ENCODE measurements at places on chromosomes 16 and 17.

DNA sequence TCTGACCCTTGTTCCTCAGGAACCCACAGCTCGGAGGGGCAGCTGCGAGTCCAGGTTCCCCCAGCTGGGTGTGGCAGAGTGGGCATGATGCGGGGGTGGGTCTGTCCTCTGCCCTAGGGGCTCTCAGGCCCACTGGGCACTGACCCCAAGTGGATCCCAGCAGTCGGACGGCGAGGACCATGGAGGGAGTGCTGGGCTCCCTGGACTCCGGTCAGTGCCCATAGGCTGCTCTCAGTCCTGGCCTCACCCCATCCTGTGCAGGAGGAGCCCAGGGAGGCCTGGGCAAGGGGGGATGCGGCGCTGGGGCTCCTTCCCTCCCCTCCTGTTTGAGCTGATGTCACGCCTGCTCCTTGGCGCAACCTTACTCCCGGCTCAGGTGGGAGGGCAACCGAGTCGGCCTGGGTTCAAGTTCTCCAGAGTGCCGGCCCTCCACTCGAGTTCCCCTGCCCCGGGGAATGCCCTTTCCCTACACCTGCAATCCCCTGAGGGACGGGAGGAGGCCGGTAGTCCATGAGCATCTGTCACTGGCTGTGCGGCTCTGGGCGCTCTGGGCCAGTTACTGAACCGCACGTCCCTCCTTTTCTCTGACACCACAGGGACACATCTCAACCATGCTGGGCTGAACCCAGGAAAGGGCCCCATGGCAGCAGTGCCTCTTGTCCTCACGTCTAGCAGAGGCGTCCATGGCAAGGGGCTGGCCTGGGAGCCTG lies 52.6 kb upstream of the ACSF3 start:
- DNase-seq: no peak

- DNase-seq: peak; percentile 21
Observed at GRCh38 chr16:48687421-48688038, 77.5 kb upstream of the N4BP1 start.

DNA sequence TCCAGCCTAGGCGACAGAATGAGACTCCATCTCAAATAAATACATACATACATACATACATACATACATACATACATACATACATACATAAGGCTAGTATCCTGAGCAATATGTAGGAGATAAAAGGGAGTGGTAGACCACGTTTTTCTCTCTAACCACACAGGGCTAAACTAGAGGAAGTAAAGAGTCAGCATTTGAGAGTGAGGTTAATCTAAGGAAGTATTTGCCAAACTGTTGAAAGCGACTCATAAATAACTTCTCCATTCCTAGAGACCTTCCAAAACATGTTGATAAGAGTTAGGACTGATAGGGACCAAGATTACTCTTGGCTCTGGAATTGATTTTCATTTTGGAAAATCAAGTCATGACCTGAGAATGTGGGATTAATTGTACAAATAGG lies 68.9 kb downstream of the NEUROD2 start:
- DNase-seq: no peak

GRCh38 chr17:44439168-44439567 lies 49.7 kb upstream of the ITGA2B start:
- DNase-seq: no peak

DNA sequence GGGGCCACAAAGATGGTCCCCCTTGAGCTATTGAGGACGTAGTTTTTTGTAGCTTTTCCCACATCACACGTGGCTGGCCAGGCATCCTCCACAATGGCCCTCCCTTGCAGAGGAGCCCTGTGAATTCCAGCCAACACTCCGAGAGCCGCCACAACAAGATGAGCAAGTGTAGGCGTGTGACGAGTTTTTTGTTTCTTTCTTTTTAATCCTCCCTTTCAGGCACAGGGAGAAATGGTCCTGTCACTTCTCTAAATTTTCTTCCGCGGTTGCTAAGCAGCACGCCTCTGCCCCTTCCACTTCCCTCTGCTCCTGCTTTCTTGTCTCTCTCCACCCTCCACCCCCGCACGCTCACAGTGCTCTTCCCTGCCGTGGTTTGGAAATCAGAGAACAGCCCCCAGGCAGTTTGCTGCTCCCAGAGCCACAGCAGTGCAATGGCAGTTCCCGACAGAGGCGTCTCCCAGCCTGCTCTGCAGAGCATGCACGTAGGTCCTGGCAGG lies 68.0 kb upstream of the MRTFB start:
- no peak for DNase-seq

GRCh38 chr17:2468270-2468669 lies 43.4 kb downstream of the METTL16 start:
- no peak for DNase-seq

DNA sequence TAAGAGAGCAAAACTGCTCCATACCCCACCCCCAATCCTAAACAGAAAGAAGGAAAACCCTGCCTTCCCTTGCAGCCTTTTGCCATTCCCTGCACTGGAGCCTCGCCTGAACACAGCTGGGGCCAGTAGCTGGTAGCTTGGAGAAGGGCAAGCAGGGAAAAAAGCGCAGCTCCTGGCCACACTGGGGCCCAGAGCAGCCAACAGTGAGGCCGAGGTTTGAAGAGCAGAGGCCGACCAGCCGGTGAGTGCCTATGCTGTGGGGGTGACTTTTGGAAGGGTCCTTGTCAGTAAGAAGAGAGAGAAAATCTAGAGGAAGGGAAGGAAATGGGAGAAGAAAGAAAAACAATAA lies 3.2 kb upstream of the HOXB9 start:
- no peak for DNase-seq

DNA sequence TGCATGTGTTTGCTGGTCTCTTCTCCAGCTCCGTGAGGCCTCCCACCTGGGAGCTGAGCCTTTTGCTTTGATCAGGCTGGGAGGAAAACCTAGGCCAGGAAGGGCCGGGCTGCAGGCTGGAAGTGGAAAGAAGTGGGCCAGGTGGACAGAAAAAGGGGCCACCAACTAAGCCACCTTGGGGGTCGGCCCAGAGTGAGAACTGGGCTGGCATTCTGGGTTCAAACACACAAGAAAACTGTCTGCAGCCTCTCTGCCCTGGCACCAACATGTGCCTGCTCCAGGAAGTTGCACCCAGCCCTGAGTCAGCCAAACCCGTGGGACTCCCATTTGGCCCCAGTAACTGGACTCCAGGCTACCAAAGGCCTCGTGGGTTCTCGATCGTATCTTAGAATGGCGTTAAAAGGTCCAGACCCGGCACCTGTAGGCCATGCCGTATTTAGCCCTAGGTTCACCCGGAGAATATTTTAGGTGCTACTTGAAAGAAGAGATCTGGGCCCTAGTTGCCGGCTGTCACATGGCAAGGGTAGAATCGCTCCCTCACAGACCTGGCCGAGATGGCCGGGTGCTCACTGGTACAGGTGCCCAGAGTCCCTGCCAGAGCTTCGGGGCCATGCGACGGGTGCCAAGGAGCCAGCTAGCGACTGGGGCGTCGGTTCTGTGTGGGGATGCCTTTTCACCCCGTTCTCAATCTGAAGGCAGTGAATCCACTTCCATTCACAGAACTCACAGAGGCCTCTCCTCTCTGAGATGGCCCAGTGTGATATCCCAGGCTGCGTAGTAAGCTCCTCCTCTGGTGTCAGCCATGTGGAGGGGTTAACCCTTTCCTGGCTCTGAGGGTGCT lies 236.6 kb downstream of the MRTFB start:
- DNase-seq: no peak

DNA sequence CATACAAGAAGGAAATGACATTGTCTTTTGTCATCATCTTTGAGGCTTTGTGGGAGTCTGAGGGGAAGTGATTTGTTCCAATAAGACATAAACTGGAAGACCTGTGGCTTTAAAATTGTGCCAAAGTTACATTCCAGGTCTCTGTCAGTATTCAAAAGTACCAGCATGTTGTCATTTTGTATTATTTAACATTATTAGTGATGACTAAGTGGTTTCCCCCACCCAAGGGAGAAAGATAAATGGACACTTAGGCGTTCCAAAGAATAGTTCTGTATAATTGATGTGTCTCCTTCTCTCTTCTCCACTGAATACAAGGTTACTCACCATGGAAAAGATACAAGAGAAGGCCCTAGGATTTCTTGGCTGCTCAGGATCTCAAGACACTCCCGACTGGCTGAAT lies 3.8 kb downstream of the CFAP97D1 start:
- no peak for DNase-seq

DNA sequence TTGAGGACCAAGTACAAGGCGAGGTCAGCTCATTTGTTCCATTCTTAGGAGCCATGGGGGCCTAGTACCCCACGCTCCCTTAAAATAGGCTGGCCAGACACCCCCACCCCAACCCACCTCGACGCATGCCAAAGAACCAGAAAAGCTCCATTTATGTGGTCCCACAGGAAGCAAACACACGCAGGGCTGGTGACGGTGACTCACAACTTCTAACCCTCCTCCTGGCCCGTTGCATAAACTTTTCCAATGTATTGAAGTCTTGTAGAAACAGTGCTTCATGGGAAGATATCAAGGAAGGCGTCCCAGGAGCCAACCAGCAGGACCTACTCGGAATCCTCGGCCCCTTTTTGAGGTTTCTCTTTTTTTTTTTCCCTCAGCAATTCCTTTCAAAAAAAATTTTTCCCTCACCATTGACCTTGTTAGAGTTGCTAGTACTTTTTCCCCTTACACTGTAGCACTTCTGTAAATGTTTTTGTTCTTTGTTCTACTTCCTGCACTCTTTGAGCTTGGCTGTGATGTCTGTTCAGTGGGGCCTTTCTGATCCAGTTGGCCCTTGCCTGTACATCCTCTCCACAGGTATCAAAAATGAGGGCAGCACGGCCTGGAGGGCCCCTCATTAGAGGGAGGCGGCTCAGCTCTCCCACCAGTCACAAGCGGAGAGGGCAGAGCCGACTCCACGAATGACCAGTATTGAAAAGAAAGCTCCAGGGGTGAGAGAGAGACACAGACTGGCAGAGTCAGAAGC lies 208.3 kb downstream of the RGS9 start:
- DNase-seq: no peak

- DNase-seq: no peak
Observed at GRCh38 chr16:55479430-55480140, 587 bp downstream of the MMP2 start.

GRCh38 chr16:56814537-56815432 lies 50.2 kb upstream of the SLC12A3 start:
- no peak for DNase-seq

DNA sequence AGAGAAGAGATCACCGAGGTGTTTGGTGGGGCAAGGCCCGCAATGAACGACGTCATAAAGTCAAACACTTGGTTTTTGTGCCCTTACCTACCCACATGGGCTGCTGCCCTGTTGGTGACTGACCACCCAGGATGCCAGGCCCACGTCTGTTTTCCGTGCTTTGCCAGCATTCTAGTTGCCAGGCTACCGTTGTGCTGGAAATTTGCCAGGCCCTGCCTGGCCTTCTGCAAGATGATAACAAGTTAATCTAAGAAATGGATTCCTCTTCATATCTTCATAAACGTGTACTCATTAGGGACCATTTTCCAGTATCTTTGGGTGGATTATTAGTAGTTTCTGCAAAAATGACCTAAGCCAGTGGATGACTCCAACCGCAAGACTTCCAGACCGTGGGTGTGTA lies 35.4 kb downstream of the SLC6A4 start:
- DNase-seq: no peak

DNA sequence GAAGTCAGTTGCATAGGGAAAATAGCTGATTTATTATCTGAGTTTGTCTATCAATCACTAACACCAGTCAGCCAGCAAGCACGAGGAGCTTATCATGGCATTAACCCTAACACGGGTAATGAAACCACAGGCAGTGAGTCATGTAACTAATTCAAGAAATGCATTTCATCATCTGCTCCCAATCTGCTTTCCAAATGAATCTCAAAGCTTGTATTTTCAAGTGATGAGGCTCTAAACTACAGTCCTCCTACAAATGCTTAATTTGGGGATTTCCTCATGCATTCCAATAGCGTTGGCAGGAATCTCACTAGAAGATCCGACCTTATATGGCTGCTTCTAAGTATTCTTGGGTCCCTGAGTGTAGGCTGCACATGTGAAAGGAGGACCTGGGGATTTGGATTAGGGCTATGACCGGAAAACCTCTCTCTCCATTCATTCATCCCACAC lies 118.4 kb upstream of the HSBP1 start:
- no peak for DNase-seq

DNA sequence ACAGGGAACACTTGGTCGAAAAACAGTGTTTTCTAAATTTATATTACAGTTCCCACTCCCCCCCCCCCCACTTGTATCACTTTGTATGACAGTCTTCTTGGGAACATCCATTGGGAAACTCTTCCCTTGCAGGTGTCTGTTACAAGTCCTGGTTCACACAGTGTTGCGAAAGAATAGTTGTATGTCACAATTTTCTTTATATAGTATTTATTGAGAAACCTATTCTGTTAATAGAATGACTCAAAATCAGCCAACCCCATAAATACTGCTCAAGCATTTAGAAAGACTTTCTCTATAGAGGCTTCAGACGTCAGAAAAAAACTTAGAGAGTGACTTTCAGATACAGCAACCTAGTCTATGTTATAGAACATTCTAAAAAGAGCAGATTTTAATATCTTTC lies 414.4 kb downstream of the WWOX start:
- no peak for DNase-seq

DNA sequence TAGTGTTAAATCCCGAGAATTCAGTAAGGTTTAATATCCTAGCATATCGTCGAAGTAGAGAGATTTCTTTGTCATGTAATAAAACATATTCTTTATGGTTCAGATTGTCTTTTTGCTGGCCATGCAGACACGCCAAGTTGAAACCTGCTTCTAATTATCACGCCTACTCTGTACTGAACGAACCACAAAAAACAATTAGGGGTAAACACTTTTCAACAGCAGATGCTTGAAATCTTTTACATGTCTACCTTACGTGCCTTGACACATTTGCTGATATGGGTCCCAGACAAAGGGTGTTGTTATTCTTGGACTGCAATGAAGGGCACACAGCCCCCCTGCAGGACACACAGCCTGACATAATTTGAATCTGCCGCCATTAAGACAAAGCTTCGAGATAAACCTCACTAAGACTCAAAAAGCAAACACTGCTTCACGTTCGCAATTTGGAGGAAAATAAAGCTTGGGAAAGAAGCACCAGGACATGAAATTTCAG lies 13.3 kb downstream of the WIPI1 start:
- DNase-seq: no peak

- DNase-seq: no peak
Observed at GRCh38 chr16:77375396-77375795, 59.4 kb downstream of the ADAMTS18 start.

GRCh38 chr17:42748202-42748907 lies 3.5 kb upstream of the EZH1 start:
- DNase-seq: no peak

GRCh38 chr17:75084039-75084660 lies 3.6 kb upstream of the SLC16A5 start:
- DNase-seq: no peak

- DNase-seq: peak; percentile 15
Observed at GRCh38 chr17:50149417-50150353, 792 bp downstream of the PPP1R9B start.

DNA sequence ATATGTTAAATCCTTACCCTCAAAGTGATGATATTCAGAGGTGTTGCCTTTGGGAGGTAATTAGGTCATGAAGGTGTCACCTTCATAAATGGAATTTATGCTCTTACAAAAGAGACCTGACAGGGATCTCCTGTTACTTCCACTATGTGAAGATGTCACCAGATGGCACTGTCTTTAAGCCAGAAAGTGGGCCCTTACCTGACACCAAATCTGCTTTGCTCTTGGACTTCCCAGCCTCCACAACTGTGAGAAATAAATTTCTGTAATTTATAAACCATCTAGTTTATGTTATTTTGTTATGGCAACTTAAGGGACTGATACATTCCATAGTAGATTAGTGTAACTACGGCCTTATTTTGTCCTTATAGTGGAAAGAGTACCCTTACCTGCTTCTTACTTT lies 358.3 kb upstream of the SALL1 start:
- no peak for DNase-seq
